ENCODE measurements at places on chromosomes 7 and 10. TPM values are rescaled to one million over a fixed set of nuclear protein-coding genes. Genes with fewer than 3 reads are reported as not detected.

- no peak for DNase-seq
Measured at GRCh38 chr7:73504920-73505319, 17.2 kb downstream of the BAZ1B start.

- no peak for DNase-seq
Measured at GRCh38 chr7:80908360-80908797, 10.5 kb downstream of the SEMA3C start.

DNA sequence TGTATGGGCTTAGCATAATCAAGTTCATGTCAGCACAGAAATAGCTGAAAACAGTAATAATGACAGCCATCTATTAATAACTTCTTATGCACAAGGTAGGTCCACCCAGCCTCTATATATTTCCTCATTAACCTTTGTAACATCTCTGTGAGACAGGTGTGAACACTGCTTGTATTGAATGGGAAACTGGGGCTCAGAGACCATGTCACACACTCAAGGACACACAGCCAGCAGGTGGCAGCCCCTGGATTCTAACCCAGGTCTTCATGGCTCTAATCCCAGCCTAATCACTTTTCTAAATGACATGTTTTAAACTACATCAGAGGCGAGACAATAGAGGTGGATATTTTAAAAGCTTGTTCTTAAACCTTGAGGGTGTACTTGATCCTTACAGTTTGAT lies 591.4 kb downstream of the PARD3 start:
- DNase-seq = no peak

DNA sequence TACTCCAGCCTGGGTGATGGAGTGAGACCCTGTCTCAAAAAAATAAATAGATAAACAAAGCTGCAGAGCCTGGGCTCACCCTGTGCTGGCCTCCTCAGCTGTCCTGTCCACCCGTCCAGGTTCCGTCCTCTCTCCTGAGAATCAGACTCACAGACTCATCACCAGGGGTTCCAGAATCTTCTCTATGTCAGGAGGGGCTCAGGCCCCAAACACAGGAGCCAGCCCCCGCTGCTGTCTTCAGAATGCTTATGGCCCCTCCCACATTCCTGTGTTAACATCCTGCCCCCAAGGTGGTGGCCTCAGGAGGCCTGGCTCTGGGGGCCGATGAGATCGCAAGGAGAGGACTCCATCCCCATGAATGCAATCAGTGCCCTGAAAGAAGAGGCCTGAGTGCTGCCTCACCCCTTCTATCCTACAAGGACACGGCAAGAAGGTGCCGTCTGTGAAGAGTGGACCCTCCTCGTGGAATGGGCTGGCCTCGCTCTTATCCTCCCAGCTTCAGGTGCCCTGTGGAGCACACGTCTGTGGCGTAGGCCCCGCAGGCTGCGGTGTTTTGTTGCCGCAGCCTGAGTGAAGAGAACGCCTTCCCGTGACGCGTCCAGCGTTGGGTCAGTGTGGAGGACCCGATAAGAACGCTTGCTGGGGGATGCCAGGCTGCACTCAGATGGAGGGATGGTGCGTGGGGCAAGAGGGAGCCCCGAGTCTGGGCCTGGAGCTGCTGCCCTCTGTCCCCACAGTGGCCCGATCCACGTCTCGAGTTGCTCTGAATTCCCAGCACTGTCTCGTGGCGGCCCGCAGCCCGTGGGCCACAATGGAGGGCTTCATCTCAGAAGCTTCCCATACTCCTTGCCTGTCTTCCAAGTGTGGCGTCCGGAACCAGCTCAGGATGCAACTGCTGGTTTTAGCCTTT lies 77.1 kb downstream of the INPP5A start:
- no peak for DNase-seq

DNA sequence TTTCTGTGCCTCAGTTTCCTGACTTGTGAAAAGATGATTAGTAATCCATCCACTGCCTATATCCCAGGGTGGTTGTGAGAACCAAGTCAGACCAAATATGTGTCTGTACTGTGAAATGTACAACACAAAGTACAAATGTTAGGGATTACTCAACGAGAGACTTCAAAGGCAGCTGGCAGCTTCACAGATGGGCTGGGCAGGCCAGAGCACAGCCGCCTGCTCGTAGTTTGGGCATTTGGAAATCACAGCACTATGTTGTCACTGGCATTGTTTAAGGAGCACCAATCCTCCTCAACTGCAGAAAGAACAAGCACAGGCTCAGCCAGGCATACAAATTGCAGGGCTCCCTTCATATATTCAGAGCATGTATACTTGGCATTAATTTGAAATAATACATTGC lies 64.5 kb upstream of the C10orf90 start:
- DNase-seq = no peak

DNA sequence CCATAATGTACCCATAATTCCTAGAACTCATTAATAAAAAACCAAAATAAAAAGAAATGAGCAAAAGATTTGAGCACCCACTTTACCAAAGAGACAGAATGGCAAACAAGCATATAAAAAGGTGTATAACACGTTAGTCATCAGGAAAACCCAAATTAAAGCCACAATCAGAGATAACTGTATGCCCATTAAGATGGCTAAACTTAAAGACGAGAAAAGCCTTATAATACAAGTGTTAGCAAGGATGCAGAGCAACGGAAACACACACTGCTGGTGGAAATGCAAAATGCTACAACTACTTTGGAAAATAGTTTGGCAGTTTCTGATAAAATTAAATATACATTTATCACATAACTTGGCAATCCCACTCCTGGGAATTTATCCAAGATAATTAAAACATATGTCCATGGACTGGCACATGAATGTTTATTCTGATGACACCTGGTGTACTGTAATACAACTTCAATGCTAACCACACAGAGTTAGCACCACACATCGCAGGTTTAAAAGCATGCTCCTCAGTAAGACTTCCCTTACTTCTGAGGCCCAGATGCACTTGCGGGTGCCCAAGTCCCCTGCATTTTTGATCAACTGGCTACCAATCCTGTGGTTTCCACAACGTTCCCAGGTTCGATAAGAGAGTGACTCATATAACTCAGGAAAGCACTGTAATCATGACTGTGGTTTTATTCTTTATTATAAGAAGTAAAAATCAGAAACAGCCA lies 158.6 kb downstream of the SNX13 start:
- peak; percentile 77 for DNase-seq

DNA sequence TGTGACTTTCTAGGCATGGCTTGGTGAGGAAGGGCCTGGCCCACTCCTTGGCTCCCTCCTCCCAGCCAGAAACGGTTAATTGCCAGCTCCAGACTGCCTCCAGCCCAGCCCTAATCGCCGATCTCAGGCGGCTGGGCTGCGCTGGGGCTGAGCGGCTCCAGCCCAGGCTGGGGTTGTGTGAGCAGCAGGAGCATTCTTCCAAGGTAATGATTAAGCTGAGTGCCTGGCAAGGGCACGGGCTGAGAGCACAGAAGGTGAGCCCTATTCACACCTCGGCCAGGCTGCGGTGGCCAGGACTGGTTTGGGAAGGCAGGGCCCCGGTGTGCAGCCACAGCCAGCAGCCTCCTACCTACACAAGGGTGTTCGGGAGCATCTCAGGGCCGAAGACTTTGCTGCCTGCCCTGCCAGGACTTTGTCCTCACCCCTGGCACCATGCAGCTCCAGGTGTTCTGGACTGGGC lies at the start of gene TMEM72:
Gene TMEM72, plus strand, starts transcription at position 257 of the 460 bp plus-strand sequence. Its CDS starts 176 bp downstream, at position 433.
- DNase-seq = no peak

GRCh38 chr10:91705948-91706670 lies 73.2 kb upstream of the PPP1R3C start:
- DNase-seq = no peak

DNA sequence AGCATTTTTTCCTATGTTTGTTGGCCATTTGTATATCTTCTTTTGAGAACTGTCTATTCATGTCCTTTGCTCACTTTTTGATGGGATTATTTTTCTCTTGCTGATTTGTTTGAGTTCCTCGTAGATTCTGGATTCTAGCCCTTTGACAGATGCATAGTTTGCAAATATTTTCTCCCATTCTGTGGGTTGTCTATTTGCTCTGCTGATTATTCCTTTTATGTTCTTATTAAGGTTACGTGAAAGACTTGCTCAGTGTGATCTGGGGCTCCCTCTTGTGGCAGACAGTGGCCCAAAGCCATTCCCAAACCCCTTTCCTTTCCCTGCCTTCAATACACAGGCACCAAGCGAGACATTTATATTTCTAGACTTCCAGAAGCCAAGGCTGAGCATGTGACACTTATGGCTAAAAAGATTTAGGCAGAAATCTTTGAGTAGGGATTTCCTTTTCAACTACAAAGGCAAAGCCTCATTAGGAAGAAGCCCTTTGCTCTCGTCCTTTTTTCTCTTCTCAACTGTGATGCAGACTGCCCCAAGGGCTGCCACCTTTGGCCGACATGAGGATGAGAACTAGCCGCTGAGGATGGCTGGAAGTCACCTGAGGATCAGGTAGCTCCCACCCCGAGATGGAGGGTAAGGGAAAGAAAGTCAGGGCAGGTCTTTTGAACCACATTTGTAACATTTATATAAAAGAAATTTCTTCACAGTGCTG lies 23.6 kb downstream of the ST8SIA6 start:
- DNase-seq = peak; percentile 74

DNA sequence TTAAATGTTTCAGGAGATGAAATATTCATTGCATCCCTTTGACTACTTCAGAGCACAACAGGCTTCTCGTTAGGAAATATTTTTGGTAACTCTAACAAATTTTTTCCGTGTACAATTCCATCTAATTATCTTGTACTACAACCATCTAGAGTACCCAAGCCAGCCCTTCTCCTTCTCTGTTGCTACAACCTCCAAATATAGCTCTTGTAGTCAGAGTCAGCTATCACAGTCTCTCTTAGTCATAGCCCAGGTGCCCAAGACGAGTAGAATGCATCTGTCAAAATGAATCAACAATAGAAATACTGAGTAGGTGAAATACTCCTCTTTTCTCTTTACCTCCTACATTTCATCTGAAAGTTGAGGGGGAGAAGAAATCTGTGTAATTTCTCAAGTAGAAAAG lies 74.0 kb downstream of the INHBA start:
- peak; percentile 51 for DNase-seq

DNA sequence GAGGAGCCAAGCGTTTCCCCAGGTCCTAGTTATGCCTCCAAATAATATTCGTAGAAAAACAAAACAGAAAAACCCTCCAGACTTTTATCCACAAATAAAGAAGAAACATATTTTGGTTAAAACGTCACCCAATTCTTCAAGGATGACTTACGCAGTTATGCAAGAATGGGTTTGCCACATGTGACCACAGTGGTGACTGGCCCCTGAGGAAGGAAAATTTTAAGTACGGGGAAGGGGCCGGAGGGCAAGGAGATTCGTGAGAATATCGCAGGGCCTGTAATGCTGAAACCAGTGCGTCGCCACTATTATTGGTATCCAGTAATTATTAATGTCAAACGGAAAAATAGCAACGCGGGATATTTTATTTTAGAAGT lies 537 bp upstream of the MRPS24 start:
- peak; percentile 97 for DNase-seq

DNA sequence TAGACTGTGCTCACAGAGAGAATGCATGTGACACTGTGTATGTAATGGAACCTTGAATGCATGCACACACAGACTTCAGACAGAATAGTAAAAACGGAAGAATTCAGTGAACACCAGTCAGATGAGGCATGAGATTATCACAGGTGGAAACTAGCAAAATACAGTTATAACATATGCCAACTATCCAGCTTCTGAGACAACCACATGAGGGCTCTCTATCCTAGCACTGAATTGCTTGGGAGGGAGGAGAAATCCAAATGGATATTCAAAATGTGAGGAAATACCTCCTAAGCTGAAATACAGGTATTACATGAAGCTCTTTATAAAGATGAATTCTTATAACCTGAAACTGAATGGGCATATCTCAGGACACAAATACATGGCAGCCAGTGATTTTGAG lies 30.6 kb downstream of the GARS1 start:
- DNase-seq = no peak

- peak; percentile 71 for DNase-seq
Measured at GRCh38 chr7:33903791-33904680, 1.3 kb upstream of the BMPER start.

GRCh38 chr10:132494866-132495630 lies 42.5 kb upstream of the INPP5A start:
- no peak for DNase-seq

DNA sequence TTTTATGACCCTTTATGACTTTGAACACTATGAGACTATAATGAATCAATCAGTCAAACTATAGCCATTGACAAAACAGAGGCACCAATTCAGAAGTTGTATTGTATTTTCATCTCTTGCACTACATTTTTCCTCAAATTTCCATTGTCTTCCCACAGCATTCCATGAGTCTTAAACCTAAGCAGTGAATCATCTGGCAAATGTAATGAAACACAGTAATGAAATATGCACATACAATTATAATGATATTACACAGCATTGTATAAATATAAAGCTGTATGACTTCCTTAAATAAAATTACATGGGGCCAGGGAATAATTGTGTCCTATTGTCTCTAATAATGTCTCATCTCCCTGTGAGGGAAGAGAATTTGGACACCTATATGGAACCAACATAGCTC lies 45.0 kb downstream of the VWDE start:
- DNase-seq = no peak

- DNase-seq = no peak
Measured at GRCh38 chr7:165661-166337, 26.6 kb upstream of the FAM20C start.

DNA sequence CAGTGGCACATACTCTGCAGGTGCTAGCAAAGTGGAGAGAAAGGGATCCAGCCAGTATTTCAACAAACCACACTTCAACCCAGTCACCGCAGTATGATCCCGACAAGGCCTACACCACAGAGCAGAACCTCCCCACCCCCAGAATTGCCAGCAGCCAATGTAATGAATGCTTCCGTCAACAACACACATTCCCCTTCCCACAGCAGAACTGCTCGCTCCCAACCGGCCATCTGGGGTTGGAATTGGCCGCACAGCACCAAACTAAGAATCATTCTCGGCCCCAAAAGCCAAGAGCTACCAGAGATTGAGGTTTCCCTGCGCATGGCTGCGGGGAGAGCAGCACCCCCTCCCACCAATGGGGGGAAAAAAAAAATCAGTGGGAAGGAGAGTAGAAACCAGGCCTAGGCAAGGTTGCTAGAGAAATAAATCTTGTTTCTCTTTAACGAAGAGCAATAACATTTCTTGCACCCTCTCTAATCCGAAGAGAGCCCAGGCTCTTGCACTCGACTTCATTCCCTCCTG lies 1.1 kb downstream of the WASL start:
- peak; percentile 86 for DNase-seq

- peak; percentile 6 for DNase-seq
Measured at GRCh38 chr10:92567952-92568600, 5.8 kb downstream of the IDE start.

DNA sequence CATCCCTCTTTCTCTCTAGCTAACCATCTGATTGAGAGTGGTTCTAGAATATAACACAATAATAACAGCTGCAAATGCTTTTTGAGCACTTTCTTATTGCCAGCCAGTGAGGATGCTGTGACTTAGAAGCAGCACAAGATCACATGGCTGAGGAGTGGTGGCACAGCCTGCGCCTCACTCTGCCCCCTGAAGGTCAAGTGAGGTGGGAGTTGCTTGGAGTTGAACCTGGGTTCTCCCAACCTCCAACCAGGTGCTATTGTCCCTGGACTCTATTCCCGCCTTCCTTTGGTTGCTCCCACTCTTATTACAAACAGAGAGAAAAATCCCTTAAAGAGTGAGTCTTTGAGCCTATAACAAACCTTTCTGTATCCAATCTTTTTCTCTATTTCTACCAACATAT lies 280.3 kb upstream of the PODXL start:
- DNase-seq = no peak

- DNase-seq = no peak
Measured at GRCh38 chr10:65940105-65940504, 985.7 kb upstream of the LRRTM3 start.

The SLC16A9 gene
- not detected for total RNA-seq

The DGKI gene
- 4.0 TPM for total RNA-seq

The PRR15 gene
- total RNA-seq = not detected

The CHAT gene
- not detected for total RNA-seq

The ANKRD2 gene
- not detected for total RNA-seq

The ACHE gene
- not detected for total RNA-seq

Data from RPMI7951 (cell line).